ENCODE measurements at places on chromosomes 2 and 18.
A peak's percentile ranks its signal among the peaks of the same experiment; 100 is the strongest.

DNA sequence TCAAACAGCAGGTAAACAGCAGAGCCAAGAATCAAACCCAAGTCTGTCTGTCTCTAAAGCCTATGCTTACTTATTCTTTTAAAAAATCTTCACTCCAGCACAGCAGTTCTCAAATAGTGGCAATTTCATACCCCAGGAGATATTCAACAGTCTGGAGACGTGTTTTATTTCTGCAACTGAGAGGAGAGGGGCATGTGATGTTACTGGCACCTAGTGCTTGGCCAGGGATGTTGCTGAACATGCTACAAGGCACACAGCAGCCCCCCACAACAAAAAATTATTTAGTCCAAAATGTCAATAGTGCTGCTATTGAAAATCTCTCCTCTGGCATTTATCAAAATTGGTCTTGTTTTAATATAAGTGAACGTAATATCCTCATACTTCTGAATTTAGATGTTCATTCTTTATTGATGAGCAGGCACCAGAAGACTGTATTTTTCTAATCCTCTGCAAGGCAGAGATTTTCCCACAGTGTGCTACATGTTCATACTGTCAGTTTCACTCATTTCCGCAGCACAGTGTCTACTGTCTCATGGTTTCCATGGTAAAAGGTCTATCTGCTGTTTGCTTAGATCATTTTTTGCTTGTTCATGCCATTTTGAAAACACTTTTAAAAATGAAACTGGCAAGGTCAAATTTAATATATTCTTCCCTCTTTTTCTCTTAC lies 90.5 kb downstream of the LRATD1 start:
- DNase-seq: no peak

DNA sequence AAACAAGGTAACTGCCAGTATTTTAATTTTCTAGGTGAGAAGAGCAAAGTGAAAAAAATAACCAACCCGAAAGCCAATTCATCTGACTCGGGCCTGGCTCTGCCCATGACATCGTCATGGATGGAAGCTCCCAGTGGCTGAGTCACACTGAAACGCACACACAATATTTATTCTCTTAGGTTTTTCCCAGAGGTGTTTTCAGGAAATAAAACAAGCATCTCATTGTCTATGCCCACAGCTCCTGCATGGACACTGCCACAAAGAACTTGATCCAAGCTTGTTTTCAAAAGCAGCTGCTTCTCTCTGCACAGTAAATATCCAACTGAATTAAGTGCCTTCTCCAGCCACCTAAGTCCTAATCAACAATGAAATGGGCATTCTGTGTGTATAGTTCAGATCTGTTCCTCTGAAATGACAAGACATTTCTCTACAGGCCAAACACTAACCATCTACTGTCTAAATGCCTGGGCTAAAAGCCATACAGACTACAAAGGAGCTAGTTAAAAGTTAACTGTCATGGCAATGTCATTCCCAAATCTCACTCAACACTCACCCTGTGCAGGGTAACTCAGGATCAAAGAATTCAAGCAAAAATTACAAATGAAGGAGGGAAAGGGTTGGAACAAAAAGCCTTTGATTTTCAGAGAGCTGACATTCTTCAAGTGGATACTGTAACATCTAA lies 62.9 kb downstream of the RPL31 start:
- no peak for DNase-seq

- DNase-seq: no peak
These were observed 886.4 kb upstream of the CDH2 start for GRCh38 chr18:29063346-29063745.

DNA sequence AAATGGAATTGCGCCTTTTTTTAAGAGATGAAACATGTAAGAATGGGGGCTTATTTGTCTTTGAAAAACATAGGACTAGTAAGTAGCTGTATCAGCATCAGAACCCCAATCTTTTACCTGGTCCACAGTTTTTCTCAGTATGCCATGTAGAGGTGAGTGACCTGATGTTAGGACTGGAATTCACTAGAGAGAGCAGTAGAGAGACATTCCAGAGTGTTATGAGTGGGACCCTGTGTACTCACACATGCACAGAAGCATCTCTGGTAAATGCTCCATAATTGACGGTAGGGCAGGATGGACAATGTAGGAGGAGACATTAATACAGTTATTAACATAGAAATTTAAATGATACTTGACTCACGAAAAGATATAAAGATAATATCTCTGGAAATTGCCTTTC lies 1.4 kb upstream of the GALNT13 start:
- DNase-seq: peak; percentile 5

GRCh38 chr2:159773426-159773825 lies 24.6 kb downstream of the CD302 start:
- no peak for DNase-seq

DNA sequence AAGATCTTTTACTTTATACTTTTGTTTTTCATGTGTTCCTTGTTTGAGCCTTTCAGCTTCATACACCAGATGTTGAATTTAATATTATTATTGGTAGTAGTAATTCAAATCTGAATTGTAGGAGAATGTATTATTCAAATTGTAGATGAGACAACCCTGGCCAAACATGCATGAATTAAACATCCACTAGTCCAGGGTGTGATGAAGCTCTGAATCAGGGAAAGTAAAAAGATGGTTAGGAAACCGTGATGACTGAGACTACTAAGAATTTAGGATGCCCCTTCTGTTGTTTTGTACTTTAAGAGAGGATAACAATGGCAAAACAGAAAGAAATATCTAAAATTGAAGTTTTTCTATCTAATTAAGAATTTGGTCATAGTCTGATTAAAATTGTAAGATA lies 227.8 kb upstream of the CDH2 start:
- no peak for DNase-seq

DNA sequence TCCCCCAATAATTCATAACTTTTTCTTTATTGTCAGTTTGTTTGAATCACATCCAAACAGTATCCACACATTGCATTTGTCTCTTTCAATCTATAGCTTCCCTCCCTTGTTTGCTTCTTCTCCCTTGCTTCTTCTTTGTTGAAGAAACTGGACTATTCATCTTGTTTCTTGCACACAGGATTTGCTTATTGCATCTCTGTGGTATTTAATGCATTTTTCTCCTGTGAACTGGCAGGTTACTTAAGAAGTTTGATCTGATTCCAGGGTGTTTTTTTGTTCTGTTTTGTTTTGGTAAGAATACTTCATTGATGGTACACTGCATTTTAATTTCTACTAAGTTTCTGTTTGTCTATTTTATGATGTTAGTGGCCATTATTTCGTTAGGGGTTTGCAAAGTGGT lies 166.8 kb downstream of the CAMKMT start:
- DNase-seq: no peak

Measured in hematopoietic multipotent progenitor cell treated with erythropoietin and hydrocortisone succinate and interleukin-3 and kit ligand, for 4 days (in vitro differentiated cells).